Stimulated activated CD4-positive, alpha-beta T cell treated with anti-CD3 and anti-CD28 coated beads, Interleukin-1b, Interleukin-23, amount 100 ng/mL, for 1 hour (primary cell): ENCODE measurements at places on chromosomes 4 and X.

DNA sequence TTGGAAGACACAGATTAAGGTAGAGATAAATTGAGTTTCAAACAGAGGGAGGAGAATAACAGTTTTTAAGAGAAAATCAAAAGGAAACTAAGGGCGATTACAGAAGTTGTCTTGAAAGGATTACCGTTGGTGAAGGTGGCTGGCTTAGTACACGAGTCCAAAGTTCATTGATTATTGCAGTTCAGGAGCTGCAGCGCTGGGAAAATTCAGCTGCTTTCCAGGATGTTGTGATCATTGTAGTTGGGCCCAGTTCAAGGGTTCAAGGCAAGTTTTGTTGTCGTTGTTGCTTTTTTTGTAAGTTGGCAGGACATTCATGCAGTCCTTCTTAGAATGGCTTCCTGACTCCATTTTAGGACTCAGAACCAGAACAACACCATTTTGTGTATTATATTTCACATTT is 461.7 kb downstream of the RAPGEF2 start:
- DNase-seq = no peak

GRCh38 chr4:20487852-20488251 is 212.4 kb upstream of the PACRGL start:
- DNase-seq = no peak

GRCh38 chr4:10998846-10999245 is 314.3 kb upstream of the CLNK start:
- no peak for DNase-seq

- no peak for DNase-seq
Observed at GRCh38 chrX:77009691-77010090, 437.5 kb upstream of the FGF16 start.
